ENCODE measurements at places on chromosomes 12 and 14. TPM values are rescaled to one million over a fixed set of nuclear protein-coding genes. Genes with fewer than 3 reads are reported as not detected.

DNA sequence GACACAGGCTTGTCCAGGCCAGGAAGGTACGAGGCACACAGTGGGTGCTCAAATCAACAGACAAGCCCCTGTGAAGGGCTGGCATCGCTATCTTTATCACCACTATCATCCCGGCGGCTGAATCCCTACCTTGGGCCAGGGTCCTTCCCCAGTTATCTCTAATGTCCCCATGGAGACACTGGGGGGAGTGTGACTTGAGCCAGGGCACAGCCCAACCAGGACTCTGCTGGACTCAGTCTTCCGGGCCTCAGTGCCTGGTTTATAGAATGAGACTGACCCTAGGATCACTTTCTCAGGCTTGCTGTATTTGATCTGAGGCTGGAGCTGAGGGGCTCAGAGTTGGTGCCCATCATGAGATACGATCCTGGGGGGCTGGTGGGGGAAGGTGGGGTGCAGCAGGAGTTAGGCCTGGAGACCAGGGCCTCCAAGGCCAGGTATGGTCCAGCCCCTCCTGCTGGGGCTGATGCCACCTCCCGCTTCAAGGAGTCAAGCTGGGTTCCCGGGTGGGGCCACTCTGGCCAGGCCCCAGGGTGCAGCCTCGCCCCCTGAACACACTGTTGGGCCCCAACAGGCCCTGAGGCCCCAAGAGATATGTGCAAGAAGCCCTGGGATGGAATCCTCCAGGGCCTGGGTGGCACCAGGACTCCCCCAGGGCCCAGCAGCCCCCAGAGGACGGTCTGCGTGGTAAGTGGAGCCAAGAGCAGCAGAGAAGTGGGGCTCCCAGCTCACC, 11.8 kb downstream of the BEGAIN start:
- no peak for DNase-seq

- no peak for DNase-seq
Observed at GRCh38 chr14:39203659-39204606, 28.9 kb downstream of the PNN start.

- no peak for DNase-seq
Observed at GRCh38 chr12:98538031-98538430, 22.6 kb downstream of the TMPO start.

GRCh38 chr12:19810213-19810612, 370.9 kb downstream of the AEBP2 start:
- DNase-seq, result no peak

GRCh38 chr12:57049890-57050289, at the start of gene MYO1A:
TSS of gene MYO1A (minus strand) at chr12:57050129. CDS start at chr12:57048323, 1,806 bp downstream.
- no peak for DNase-seq

DNA sequence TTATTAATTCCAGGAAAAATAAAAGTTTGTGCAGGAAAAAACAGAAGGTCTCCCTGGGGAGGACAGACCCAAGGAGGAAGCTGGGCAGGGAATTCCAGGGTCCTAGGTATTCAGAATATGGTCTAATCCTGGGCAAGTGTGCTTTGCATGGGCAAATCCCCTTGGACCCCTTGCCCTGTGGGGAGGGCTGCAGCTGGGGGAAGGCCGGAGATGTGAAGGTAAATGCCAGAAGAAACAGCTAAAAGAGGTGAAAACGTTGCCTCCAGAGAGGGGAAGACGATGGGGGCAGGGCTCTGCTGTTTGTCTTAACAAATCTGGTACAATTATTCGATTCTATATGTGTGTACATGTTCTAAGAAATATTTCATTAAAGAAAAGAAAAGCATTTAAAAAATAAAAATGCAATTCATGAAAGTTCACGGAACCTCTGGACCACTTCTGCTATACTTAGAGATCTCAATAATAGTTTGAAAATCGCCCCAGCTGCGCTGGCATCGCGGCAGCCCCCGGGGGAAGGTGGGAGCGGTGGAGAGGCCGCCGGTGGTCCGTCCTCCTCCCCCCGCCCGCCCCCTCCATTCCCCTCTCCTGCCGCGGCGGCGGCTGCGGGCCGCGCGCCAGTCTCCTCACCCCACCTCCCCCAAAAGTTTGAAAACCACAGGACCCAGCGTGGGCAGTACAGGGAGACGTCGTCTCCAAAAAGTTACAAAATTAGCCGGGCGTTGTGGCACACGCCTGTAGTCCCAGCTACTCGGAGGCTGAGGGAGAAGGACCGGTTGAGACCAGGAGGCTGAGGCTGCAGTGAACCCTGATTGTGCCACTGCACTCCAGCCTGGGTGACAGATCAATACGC, 1.5 kb upstream of the PRPF40B start:
- no peak for DNase-seq

DNA sequence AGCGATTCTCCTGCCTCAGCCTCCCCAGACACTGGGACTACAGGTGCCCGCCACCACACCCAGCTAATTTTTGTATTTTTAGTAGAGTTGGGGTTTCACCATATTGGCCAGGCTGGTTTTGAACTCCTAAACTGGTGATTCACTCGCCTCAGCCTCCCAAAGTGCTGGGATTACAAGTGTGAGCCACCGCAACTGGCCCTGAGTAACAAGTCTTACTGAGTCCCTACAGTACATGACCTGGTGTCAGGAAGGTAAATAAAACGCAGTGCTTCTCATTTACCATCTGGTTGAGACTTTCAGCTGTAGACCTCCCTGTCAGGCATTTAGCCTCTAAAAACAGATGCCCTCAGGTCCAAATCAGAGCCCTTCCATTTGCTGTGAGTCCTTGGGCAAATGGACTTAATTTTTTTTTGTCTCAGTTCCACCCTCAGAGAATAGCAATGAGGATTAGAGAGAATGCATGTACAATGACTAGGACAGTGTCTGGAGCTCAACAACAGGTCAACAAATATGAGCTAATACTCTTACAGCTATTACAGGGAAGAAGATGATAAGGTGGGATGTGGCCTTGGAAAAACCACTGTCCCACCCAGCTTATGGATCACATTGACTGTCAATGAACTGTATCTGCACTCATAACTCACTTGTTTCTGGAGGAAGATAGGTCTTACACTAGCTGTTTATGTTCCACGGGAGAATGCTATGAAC, 70.5 kb downstream of the PHLDA1 start:
- no peak for DNase-seq

DNA sequence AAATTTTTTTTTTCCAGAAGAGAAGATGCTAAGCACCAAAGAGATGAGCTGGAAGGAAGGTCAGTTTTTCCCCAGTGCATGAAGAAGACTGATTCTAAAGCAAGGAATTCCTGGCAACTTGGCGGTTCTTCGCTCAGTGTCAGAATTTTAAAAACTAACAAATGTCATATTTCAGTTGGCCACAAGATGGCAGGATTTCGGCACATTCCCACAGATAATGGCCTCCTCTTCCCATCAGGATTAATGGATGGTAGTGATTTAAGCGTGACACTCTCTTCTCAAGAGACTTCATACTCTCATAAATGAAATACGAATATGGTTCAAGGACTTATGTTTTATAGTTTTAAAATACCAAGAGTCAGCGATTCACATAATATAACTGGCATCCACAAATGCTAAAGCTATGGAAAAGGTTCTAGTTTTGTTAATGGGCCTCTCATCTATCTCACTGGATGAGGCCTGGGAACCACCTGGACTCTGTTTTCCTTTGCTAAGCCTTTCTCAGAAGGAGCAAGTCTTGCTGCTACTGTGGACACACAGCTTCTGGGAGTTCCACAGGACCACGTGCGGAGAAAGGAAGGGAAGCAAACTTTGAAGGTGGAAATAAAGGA, 46.1 kb upstream of the PTPRO start:
- DNase-seq, result no peak

DNA sequence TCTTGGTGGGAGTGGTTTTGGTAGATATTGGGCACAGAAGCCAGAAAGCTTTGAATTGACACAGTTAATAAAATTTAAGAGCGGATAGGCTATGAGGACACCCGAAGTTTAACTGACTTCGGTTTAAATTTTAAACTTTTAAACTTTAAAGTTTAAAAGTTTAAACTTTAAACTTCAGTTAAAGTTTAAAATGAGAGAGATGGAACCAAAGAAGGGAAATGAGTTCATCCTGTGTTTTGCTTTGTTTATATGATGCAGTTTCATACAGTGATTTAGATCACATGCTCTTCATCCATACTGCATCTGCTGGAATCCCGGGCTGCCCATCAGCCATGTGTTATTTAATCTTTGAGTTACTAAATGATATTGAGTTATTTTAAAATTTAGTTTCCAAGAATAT, 27.2 kb upstream of the LRRK2 start:
- no peak for DNase-seq

GRCh38 chr12:101650346-101651117, 46.9 kb upstream of the CHPT1 start:
- DNase-seq, result no peak

DNA sequence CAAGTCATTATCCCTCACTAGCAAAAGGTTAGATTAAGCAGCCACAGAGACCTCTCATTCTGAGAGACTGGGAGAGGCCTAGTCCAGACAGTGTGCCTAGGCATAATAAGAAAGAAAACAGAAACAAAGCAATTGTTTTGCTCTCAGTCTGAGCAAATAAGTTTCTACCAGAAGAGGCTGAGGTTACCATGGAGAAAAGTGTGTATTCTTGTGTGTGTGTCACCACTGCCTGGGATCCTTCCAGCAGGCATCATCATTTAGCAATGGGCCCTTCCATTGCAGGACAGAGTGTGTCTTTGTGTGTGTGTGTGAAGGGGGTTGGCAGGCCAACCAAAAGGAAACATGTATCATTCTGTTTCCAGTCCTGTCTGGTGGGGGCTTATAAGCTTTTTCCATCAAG, 3.7 kb downstream of the EFS start:
- no peak for DNase-seq

DNA sequence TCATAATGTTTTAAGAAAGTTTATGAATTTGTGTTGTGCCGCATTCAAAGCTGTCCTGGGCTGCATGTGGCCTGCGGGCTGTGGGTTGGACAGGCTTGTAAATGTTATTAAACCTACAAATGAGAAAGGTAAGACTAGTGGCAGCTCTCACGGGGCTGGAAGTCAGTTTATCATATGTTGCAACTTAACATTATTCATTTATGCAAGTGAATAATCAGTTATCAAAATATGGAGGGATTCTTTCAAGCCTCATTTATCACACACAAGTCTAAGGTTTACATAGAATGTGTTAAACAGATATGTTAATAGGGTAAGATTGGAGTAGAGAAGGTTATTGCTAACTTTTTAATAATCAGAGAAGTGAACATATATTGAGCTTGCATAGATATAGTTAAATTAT, 442.5 kb upstream of the RGS6 start:
- DNase-seq, result no peak

GRCh38 chr12:110928700-110929099, 8.3 kb upstream of the MYL2 start:
- DNase-seq, result no peak

- DNase-seq, result no peak
Observed at GRCh38 chr12:108332791-108333382, 6.2 kb downstream of the CMKLR1 start.

GRCh38 chr12:54598970-54599369, 10.5 kb upstream of the PPP1R1A start:
- DNase-seq, result no peak

DNA sequence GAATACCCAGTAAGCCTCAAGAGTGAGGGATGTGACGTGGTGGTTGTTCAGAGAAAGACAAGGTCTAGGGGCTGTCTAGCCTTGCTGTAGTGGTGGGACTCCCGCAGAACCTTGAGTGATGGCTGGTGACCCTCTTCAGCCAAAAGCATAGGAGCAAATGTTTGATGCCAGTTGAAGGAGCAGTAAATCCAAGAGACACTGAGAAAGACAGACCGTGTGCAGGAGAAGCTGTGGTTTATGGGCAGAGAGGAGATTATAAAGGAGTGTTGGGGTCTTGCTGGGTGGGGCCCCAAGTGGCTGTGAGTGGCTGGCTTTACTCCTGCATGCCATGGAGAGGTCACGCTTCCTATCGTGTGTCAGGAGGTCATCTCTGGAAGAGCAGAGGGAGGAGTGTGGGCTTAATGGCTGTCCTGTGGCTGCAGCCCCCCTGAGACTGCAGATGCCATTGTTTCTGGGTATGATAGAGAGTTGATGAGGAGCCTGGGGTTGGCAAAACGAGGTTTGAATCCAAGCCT, 152.0 kb upstream of the CCND2 start:
- no peak for DNase-seq

- DNase-seq, result no peak
Observed at GRCh38 chr14:75427126-75427481, 718 bp upstream of the JDP2 start.

- DNase-seq, result no peak
Observed at GRCh38 chr14:32883188-32883587, 55.5 kb upstream of the NPAS3 start.

DNA sequence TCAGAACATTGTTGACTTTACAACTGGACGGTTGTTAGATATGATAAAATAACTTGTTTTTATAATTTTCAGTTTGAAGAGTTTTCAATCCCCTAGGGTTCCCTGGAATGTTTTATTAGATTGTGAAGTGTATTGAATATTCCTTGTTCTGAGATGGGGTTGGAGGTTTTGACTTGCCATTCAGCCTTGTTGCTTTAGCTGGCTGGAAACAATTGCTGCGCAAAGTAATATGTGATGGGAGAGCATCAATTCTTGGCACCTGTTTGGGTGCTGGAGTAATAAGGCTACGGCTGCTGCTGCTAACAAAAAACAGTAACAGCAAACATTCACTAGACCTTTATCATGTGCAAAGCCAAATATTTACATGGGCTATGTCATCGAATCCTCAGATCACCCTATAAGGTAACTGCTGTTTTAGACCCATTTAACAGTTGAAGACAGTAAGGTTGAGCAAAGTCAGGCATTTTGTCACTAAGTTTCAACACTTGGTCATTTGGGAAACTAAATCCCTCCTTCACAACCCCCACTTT, 241.0 kb upstream of the TBX3 start:
- no peak for DNase-seq

DNA sequence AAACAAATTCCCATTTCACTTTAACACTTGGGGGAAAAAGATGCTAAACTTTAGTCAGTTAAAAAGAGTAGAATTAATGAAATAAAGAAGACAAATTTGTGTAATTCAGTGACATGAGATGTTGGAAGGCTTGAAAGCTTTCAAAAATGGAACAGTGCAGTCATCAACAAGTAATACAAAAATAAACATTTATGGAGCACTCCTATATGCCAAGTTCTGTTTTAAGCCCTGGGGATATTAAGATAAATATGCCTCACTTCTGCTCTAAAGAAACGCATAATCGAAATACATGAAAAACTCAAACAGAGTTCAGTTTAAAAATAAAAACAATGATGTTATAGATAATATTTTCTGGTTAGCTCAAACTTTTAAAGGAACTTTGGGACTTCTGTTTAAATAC, 93.0 kb downstream of the KCNH5 start:
- no peak for DNase-seq

CEBPE gene
- total RNA-seq, result not detected

FGD4 gene
- total RNA-seq, result 0.22 TPM

C12orf50 gene
- total RNA-seq, result not detected

BRI3BP gene
- total RNA-seq, result 23.7 TPM

TBX3 gene
- 0.24 TPM for total RNA-seq

POTEM gene
- not detected for total RNA-seq

NUDT14 gene
- total RNA-seq, result 5.2 TPM

LHX5 gene
- not detected for total RNA-seq

BIN2 gene
- total RNA-seq, result 14.7 TPM

CLEC9A gene
- total RNA-seq, result not detected

COX8C gene
- not detected for total RNA-seq

P2RX7 gene
- 4.8 TPM for total RNA-seq

TSHR gene
- not detected for total RNA-seq

TEX22 gene
- total RNA-seq, result 1.7 TPM

SPIC gene
- total RNA-seq, result not detected

HOXC9 gene
- not detected for total RNA-seq

CLEC4D gene
- total RNA-seq, result not detected

PLEKHG7 gene
- not detected for total RNA-seq

NFE2 gene
- 0.27 TPM for total RNA-seq

GNB3 gene
- total RNA-seq, result 0.38 TPM

KCNA5 gene
- not detected for total RNA-seq

SLC17A8 gene
- not detected for total RNA-seq
